Neural crest cell (in vitro differentiated cells): ENCODE measurements at places on chromosomes 3 and 15.
A peak's percentile ranks its signal among the peaks of the same experiment; 100 is the strongest.

- DNase-seq, result peak; percentile 9
These were observed 68.7 kb downstream of the TRAK1 start for GRCh38 chr3:42159706-42160472.

GRCh38 chr3:82088749-82089148, 327.3 kb upstream of the GBE1 start:
- DNase-seq, result no peak

- DNase-seq, result no peak
These were observed 276.7 kb downstream of the SLC9A9 start for GRCh38 chr3:143571548-143571947.

- DNase-seq, result no peak
These were observed 56.8 kb downstream of the CD86 start for GRCh38 chr3:122111974-122112373.

DNA sequence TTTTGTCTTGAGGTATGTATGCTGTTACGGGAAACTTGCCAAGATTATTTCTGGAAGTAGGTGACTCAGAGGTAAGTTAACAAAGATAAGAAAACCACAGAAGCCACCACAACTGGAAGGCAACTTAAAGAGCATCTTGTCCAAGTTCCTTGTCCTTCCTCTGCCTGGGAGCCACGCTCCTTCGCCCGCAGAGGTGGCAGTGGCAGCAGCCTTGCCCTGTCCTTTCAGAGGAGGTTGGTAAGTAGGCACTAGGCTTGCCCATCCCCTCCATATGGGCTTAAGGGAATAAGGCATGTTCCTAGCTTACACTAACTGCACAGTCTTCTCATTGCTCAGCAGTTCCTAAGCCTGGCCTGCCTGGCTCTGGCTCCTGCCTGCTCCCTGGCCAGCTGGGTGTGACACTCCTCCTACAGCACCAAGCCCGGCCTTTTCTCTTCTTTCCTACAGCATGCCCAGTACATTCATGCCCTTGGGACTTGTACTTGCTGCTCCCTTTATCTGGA, 48.0 kb upstream of the RAB6B start:
- no peak for DNase-seq

DNA sequence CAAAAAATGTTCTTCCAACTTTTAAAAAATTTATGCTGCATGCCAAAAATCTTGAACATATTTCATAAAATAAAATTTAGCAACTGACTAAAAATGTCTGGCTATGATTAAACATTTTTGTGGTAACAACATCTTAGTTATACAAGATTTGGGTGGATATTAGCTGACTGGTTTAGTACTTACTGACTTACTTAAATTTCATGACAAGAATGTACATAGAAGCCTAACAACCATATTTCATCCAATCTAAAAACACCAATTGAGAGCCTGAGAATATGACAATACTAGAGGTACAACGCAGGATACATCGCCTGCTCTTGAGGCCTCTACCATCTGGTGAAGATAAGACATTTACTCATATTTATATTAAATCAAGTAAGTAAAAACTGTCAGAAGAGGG, 34.6 kb downstream of the GNB4 start:
- no peak for DNase-seq
